ENCODE measurements at places on chromosomes 1 and 21. TPM values are rescaled to one million over a fixed set of nuclear protein-coding genes. Genes with fewer than 3 reads are reported as not detected.

Gene GJB3
- 1.1 TPM for total RNA-seq

Gene SIPA1L2
- total RNA-seq = 13.2 TPM

Gene ALX3
- total RNA-seq = not detected

Gene C1orf198
- 45.3 TPM for total RNA-seq

Gene UFC1
- total RNA-seq = 67.8 TPM

Gene SPRR1B
- total RNA-seq = not detected

Gene DIRAS3
- not detected for total RNA-seq

Gene OR6K3
- not detected for total RNA-seq

Gene COQ8A
- total RNA-seq = 38.9 TPM

Gene KRTAP13-1
- total RNA-seq = not detected

Gene TRIM67
- total RNA-seq = not detected

Gene CNR2
- total RNA-seq = not detected

Gene EXO1
- 36.4 TPM for total RNA-seq

Gene C1orf116
- total RNA-seq = 3.8 TPM

Gene SPRR1A
- total RNA-seq = not detected

Gene RSPH1
- total RNA-seq = not detected

Gene NID1
- 24.9 TPM for total RNA-seq

Gene TNFRSF8
- 35.1 TPM for total RNA-seq

Gene SDC3
- total RNA-seq = 26.8 TPM

Gene RUNX3
- 0.82 TPM for total RNA-seq

Gene DIO1
- not detected for total RNA-seq

Gene KLHDC8A
- total RNA-seq = 3.4 TPM

Gene LRRC38
- total RNA-seq = 0.63 TPM

Gene IFFO2
- 8.7 TPM for total RNA-seq
